Fibroblast of pulmonary artery (primary cell): ENCODE measurements at places on chromosomes 5 and 9.
A peak's percentile ranks its signal among the peaks of the same experiment; 100 is the strongest.

DNA sequence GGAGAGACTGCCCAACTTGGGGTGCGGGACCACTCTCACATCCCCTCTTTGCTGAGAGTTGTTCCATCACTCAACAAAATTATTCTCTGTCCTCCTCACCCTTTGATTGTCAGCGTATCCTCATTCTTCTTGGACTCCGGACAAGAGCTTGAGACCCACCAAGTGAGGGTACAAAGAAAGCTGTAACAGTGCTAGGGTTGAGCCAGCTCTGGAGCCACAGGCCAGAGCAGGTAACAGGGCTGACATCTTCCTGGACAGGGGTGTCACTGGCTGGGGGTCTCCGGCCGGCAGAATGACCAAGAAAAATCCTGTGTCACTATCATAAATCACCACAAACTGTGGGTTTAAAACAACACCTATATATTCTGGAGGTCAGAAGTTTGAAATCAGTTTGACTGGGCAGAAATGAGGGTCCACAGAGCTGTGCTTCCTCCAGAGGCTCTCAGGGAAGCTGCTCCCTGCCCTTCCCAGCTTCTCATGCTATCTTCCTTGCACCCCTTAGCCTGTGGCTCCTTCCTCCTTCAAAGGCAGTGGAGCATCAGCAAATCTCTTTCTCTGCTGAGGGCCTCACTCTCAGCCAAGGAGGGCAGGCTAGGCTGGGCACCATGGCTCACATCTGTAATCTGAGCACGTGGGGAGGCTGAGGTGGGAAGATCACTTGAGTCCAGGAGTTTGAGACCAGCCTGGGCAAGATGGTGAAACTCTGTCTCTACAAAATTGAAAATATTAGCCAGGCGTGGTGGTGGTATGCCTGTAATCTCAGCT lies 4.1 kb upstream of the BBLN start:
- DNase-seq: no peak

- no peak for DNase-seq
These were observed 164.6 kb downstream of the MAT2B start for GRCh38 chr5:163670036-163670435.

DNA sequence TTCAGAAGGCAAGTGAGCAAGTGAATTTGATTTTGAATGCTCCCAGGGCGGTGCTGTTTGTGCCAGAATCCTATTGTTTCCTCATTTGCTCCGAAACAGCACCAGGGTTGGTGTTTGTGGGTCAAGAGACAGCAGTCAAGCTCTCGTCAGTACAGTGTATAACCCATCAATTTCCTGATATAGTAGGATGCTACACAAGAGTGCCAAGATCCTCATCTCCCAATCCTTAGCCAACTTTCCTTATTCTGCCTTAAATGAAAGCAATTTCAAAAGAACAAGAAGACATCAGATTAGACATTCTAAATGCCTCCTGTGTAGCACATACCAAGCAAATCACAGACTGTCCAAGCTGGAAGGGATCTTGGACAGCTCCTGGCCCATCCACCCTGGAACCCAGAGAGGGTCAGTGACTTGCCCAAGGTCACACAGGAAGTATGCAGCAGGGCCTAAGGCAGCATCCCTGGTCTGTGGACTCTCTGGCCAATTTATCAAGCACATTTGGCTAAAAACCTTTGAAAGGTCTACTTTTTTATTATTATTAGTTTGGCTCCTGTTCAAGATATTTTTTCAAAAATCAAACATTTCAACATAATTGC lies 4.5 kb downstream of the WHRN start:
- DNase-seq: no peak

DNA sequence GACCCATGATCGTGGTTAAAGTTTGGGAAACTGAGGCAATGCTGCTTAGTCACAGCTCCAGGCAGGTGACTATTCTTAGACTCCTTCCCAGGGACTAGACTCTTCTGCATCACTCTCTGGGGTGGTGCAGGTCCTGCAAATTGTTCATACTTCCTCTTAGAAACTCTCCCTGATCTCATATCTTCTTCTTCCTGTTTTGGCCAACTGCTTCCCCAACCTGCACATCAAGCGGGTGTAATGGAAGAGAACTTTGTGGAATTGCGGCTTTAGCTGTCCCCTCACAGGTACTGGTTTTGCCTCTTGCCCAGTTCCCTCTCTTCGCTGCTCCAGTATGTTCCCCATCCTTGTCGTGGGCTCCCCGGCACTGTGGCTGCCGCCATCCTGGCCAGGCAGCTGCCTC lies 111.5 kb upstream of the CTSL start:
- DNase-seq: no peak

GRCh38 chr9:27344776-27345175 lies 47.8 kb upstream of the EQTN start:
- DNase-seq: no peak

GRCh38 chr9:100213730-100214477 lies 114.9 kb downstream of the INVS start:
- peak; percentile 57 for DNase-seq

GRCh38 chr9:69975681-69976080 lies 68.0 kb upstream of the MAMDC2 start:
- no peak for DNase-seq

- DNase-seq: no peak
These were observed 96.8 kb upstream of the ADAMTS16 start for GRCh38 chr5:5043346-5043745.

DNA sequence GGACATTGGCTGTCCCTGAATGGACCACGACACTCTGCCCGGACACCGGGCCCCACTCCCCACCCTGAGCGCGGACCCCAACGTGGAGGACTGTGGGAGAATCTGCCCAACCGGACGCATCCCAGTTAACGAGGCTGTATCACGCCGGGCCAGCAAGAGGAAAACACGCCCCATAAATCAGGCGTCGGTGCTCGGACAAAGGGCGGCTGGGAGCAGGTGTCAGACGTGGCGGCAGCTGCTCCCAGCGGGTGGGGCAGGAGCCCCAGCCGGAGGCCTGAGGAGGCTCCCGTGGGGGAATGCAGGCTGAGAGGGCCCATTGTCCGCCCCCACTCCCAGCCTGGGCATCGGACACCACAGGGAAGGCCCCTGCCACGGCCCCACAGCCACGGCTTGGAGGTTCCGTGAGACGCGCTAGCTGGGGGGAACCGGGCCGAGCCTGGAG lies 19.2 kb downstream of the NOTCH1 start:
- DNase-seq: no peak

GRCh38 chr5:168531987-168532864 lies 3.1 kb downstream of the FBLL1 start:
- no peak for DNase-seq

DNA sequence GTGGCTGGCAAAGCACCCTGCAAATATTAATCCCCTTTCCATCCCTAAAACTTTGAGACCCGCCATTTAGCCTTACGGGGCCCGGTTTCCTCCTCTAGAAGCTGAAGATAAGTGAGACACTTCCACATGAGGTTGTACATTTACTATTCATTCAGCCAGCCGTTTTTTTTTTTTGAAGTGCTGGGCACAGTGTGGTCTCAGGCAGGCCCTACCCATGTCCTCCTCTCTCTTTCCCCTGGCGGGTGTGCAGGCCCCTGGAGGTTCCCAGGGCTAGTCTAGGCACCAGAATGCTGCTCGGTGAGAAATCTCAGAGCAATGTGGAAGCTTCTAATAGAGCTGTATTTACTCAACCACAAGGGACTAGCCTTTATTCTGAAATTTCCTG lies 107.4 kb upstream of the LARP1 start:
- no peak for DNase-seq
